NCI-H1105 treated with DMSO at 0.1 percent for 48 hours (cell line): ENCODE measurements at places on chromosomes 16 and 17.

DNA sequence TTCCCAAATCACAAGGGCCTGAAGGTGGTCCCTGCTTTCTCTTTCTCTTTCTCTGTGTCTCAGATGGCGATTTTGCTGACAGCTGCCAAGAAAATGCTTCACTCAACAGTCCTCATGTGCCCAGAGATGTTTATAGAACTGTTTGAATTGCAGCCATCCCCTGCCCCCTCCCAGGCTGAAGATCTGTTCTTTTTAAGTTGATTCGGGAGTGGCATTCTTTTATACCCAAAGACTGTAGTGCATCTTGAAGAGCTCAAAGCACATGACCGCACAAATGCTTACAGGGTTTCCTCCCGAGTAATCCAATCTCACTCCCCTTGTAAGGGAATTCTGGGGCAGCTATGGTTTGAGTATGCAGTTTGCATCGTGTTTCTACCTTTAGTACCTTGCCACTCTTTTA lies 75.7 kb downstream of the SEC14L1 start:
- no peak for DNase-seq

- DNase-seq = peak; percentile 96
Measured at GRCh38 chr17:47957591-47958490, at the start of gene PRR15L. PRR15L (minus strand) TSS chr17:47957883; CDS start chr17:47953234, 4,649 bp downstream.

DNA sequence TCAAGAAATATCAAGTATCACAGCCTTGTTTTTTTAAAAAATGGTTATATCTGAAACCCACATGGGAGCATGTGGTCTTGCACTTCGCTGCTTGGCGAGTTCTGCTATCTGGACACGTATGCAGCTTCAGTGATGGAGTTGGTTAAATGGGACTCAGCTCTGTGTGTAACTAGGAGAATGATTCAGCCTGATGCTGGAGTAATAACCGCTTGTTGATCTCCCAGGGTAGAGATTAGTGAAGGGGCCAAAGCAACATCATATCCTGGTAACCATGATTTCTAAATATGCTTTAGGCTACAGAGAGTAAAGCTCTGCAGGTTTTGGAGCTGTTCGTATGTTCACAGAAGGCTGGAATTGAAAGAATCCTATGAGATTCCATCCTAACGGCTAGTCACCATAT lies 63.2 kb downstream of the IQCK start:
- DNase-seq = no peak

GRCh38 chr16:50388496-50388895 lies 19.7 kb upstream of the BRD7 start:
- DNase-seq = no peak
